ENCODE measurements at places on chromosomes 2 and 18.

DNA sequence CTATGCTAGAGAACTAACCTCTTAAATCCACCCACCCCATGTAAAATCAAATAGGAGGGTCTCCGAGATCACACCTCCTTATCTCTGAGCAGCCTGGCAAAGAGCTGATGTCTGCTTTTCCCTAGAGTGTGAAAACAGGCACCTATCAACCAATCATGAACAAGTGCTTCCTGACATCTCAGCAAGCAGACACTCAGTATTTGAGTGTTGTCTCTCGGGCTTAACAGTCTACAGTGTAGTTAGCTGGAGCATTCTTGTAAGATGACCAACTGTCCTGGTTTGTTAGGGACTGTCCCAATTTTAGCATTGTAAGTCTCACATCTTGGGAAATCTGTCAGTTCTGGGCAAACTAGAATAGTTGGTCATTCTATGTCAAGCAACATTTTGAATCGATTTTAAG, 26.4 kb downstream of the MARCHF4 start:
- no peak for DNase-seq

- no peak for DNase-seq
These were observed 42.5 kb downstream of the RNF144A start for GRCh38 chr2:6959751-6960150.

DNA sequence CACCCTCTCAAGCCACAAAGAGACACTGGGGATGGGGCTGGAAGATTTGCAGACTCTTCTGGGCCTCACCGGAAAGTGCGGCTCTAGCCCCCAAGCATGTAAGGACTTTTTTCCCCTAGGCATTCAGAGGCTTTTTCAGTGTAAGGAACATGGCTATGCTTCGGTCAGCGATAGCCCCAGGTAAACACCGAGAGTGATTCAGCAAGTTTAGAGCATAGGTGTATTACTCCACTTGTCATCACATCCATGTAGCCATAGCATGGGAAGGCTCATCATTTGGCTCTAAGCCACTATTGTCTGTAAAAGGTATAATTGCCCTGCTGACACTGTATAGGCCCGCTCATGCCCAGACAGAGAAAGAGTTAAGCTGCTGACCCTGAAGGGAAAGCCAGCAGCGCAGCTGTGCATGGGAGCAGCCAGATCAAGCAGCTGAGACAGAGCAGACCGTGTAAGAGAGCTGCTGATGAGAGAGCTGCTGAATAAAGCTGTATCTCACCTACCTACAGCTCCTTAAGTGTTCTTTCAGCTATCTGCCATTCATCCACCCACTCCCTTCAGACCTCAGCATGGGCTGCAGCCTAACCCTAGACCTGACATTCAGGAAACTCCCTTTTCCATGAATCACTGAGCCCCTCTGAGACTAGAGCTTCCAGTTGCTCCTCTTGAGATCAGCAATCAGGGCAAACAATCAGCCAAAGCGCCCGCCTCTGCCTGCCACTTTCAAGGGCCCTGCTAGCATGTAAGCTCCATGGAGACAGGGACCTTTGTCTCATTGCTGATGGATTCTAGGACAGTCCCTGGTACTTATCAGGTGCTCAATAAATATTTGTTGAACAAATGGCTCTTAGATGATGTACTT, 25.5 kb downstream of the LGALSL start:
- no peak for DNase-seq

DNA sequence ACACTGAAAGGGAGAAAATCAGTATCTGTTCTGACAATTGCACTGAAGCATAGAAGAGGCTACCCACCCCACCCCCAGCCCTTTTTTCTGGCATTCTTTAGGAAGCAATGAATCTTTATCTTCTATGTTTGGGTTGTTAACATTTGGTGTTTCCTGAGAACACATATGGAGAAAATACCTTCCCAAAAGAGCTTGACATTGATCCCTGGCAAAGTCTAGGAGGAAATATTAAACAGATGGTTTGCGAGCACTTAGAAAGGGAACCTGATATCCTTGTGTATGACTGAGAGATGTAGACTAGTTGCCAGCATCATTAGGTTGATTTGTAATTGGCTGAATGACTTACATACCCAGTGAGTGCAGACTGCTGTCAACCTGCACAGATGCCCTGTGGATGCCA, 42.9 kb downstream of the DOK1 start:
- no peak for DNase-seq

- no peak for DNase-seq
These were observed 426.2 kb downstream of the LRATD1 start for GRCh38 chr2:15058721-15059157.
